Activated CD4-positive, alpha-beta T cell treated with anti-CD3 and anti-CD28 coated beads, Interleukin-2, amount 10 ng/mL, durations not matched to agents 24 days and 14 days (primary cell): ENCODE measurements at places on chromosomes 3 and 15. TPM values are rescaled to one million over a fixed set of nuclear protein-coding genes. Genes with fewer than 3 reads are reported as not detected.

DNA sequence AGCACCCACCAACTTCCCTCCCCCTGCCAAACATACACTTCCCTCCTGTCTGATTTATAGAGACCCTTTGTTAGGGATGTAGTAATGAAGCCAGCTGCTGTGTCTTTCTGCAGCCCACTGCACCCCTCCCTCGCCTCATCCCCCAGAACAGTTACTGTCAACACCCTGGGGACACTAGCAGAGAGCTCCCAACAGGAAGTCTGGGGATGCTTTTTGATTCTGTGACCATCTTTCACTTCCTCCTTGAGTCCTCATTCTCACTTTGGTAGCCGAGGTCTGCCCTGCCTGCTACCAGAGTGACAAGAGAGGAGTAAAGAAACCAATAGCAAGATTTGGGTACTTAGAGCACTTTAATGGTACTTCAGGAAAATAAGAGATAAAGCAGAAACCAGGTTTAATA is 201.6 kb downstream of the SATB1 start:
- no peak overlapping the region for H3K27ac ChIP-seq
- H3K4me1 ChIP-seq: peaks cover 10% of the 10 kb centered on the region
- H3K36me3 ChIP-seq: no peaks in the 10 kb centered on the region
- no peak for DNase-seq
- no peaks in the 10 kb centered on the region for H3K27me3 ChIP-seq

GRCh38 chr15:88607951-88608350 is 13.2 kb upstream of the AEN start:
- peaks cover under 1% of the 10 kb centered on the region for H3K36me3 ChIP-seq
- peaks cover 83% of the 10 kb centered on the region for H3K27me3 ChIP-seq
- H3K27ac ChIP-seq: no peak overlapping the region
- peaks cover 5% of the 10 kb centered on the region for H3K4me1 ChIP-seq

GRCh38 chr3:9121366-9122001 is 128.0 kb downstream of the SRGAP3 start:
- DNase-seq: no peak
- no peaks in the 10 kb centered on the region for H3K36me3 ChIP-seq
- H3K4me3 ChIP-seq: no peak overlapping the region
- H3K4me1 ChIP-seq: peaks cover 2% of the 10 kb centered on the region

DNA sequence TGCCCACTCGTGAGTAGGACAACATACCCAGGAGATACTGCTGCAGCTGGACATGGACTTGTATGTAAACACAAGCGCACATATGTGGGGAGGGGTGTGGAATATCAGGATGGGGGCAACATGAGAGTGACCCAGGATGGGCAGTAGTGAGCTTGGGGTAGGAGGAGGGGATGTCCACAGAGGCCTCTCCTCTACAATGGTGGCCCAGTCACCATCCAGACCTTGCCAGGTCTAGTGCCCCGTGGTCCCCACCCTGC is 266 bp upstream of the ZBTB47 start:
- H3K27me3 ChIP-seq: peaks cover 5% of the 10 kb centered on the region
- no peak for DNase-seq
- peaks cover 19% of the 10 kb centered on the region for H3K4me1 ChIP-seq
- H3K27ac ChIP-seq: peak overlapping the region; percentile 38
- H3K36me3 ChIP-seq: peaks cover 8% of the 10 kb centered on the region

DNA sequence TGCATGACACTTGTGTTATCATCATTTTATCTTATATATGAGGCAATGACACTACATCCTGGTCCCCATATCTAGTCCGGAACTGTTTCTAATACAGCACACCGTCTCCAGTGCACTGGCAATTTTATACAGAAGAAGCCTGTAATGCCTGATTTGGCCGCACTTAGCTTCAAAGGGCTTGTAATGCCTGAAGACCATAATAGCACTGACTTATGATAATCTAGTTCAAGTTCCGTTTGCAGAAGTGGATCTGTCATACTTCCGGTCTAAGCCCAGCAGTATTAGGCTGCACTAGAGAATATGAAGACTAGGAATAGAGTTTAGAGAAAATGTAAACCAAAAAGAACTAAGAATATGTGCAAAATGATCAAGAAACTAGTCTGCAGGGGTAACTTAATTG is 1.3 kb downstream of the BNIP2 start:
- H3K4me3 ChIP-seq: peak overlapping the region; percentile 95
- no peaks in the 10 kb centered on the region for H3K27me3 ChIP-seq
- H3K4me1 ChIP-seq: peaks cover 47% of the 10 kb centered on the region
- H3K27ac ChIP-seq: peak overlapping the region; percentile 98
- H3K36me3 ChIP-seq: peaks cover 27% of the 10 kb centered on the region

DNA sequence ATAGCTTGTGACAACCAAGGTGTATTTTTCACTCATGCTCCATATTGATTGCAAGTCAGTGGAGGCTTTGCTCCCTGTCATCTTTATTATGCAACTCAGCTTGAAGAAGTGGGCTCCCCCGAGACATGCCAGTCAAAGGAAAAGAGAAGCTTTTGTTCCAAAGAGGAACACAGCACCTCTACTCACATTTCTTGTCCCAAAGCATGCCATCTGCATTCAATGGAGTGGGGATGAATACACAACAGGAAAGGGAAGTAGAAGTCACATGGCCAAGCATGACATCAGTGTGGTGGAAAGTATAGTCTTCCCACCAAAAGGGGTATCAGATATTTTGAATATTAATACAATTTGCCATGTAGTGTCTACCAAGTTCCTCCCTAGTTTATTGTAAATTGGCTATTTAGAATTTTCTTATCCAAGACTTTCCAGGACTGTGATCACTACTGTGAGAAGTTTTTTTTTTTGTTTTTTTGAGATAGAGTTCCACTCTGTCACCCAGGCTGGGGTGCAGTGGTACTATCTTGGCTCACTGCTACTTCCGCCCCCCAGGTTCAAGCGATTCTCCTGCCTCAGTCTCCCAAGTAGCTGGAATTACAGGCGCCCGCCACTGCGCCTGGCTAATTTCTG is 114.5 kb downstream of the GMPS start:
- H3K4me3 ChIP-seq: no peak overlapping the region
- no peak for DNase-seq
- no peaks in the 10 kb centered on the region for H3K4me1 ChIP-seq
- H3K27me3 ChIP-seq: peaks cover 14% of the 10 kb centered on the region

DNA sequence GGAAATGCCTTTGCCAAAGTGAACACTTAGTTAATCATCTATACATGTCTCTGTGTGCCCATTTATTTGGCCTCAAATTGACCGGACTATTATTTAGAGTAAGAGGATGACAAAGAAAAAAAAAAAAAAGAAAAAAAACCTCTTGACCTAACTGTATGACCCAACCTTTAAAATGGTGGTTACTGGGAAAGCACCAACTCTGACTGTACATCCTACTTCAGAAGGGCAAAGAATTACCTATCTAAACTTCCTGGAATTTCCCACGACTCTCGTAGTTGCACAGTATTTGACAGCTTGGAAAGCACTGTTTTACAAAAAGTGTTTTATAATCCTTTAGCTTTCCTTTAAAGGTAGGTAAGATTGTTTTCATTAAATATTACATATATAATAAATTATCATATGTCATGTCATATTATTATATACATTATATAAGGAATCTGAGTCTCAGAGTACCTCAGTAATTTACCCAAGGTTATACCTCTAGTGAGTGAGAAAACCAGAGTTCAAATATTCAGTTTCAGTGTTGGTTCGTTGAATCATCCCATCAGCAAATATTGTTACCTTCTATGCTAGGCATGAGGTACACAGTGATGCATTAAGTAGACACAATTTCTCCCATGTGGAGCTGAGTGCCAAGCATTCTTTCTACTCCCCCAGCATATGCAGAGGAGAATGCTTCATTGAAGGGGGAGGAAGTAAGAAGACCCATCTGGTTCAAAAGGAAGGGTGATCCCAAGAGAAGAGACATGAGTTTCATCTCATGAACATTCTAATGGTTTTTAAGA is 5.0 kb downstream of the BCL2A1 start:
- H3K27ac ChIP-seq: peak overlapping the region; percentile 98
- DNase-seq: peak; percentile 71
- peak overlapping the region; percentile 91 for H3K4me3 ChIP-seq
- peaks cover 52% of the 10 kb centered on the region for H3K36me3 ChIP-seq
- peaks cover 41% of the 10 kb centered on the region for H3K4me1 ChIP-seq

GRCh38 chr3:134356411-134357040 is 17.7 kb downstream of the AMOTL2 start:
- H3K27me3 ChIP-seq: no peaks in the 10 kb centered on the region
- DNase-seq: no peak
- H3K4me1 ChIP-seq: no peaks in the 10 kb centered on the region
- H3K36me3 ChIP-seq: no peaks in the 10 kb centered on the region
- no peak overlapping the region for H3K4me3 ChIP-seq

- no peaks in the 10 kb centered on the region for H3K36me3 ChIP-seq
- no peak overlapping the region for H3K4me3 ChIP-seq
- peaks cover 62% of the 10 kb centered on the region for H3K27me3 ChIP-seq
- peaks cover 1% of the 10 kb centered on the region for H3K4me1 ChIP-seq
These were observed 26.0 kb downstream of the TMEM158 start for GRCh38 chr3:45199837-45200648.

- H3K4me3 ChIP-seq: no peak overlapping the region
- no peaks in the 10 kb centered on the region for H3K27me3 ChIP-seq
- H3K4me1 ChIP-seq: peaks cover 19% of the 10 kb centered on the region
- DNase-seq: no peak
- H3K36me3 ChIP-seq: no peaks in the 10 kb centered on the region
These were observed 156.4 kb downstream of the LRRC28 start for GRCh38 chr15:99407716-99408115.

GRCh38 chr15:38320866-38321265 is 68.2 kb downstream of the SPRED1 start:
- no peaks in the 10 kb centered on the region for H3K36me3 ChIP-seq
- no peaks in the 10 kb centered on the region for H3K4me1 ChIP-seq
- H3K4me3 ChIP-seq: no peak overlapping the region
- peaks cover 8% of the 10 kb centered on the region for H3K27me3 ChIP-seq
- H3K27ac ChIP-seq: no peak overlapping the region
- no peak for DNase-seq

DNA sequence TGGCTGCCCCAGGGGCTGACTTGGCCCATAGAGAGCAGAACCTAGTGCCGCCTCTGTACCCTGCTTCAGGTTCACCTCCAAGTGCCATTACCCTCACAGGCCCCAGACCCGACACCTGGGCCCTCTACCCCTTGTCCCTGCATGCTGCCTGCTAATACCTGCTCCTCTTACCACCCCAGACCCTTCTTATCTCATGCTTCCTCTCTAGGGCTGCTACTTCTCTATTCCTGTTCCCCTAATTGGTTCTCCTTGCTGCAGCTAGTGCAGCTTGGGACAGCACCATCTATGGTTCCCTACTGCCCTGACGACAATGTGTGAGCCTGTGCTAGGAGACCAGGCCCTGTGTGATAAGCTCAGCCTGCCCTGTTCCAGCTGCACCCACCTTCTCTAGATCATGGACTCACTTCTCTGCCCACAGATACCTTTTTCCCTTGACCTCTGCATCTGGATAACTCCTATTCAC is 15.3 kb downstream of the HDAC11 start:
- no peak overlapping the region for H3K4me3 ChIP-seq
- DNase-seq: no peak
- no peaks in the 10 kb centered on the region for H3K36me3 ChIP-seq

DNA sequence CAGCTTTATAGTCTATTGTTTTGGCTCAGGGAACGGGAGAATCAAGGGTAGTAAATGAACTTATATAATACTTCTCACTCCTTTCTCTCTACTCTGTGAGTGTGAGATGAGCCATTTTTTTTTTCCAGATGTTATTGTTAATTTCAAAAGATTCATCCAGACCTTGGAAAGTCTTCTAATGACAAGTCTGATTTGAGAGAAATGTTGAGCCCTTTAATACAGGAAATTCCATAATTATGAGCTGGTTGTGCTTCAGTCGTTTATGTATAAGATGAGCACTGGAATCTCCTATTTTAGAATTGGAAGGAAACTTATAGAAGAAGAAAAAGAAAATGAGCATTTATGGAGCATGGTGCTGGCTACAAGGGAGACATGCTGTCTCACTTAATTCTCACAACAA is 92.0 kb downstream of the FBN1 start:
- H3K36me3 ChIP-seq: no peaks in the 10 kb centered on the region
- no peaks in the 10 kb centered on the region for H3K4me1 ChIP-seq
- no peak overlapping the region for H3K4me3 ChIP-seq
- peaks cover 3% of the 10 kb centered on the region for H3K27me3 ChIP-seq
- DNase-seq: no peak
- no peak overlapping the region for H3K27ac ChIP-seq

Gene ZCWPW2
- 0.14 TPM in 1 of 2 replicates, not detected in the other for total RNA-seq

Gene MAGI1
- total RNA-seq: 2.0 and 2.2 TPM in 2 replicates

Gene SLC4A7
- 65.8 and 69.0 TPM in 2 replicates for total RNA-seq

Gene ARL6IP5
- total RNA-seq: 118 and 122 TPM in 2 replicates

Gene RAD51
- total RNA-seq: 67.5 and 70.3 TPM in 2 replicates
